ENCODE measurements at places on chromosomes 4 and X.

DNA sequence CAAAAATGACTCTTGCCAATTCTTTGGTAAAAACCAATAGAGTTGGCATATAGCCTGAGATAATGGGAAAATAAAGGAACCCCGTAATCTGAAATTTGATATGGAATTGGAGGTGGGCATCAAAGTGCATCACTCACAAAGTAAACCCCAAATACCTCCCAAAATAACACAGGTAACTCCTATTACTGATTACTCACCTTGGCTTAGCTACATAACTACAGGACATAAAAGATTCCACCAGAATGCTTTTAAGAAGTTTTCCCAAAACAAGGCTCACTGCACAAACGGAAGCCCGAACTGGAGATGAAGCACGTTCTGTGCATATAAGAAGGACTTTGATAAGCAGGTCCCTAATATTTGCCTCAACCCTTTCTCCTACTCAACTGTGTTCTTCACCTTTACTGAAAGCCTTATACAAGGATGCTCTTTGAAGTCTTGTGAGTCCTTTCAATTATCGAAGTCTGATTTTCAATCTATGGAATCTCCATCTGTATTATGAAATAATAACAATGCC lies 14.6 kb upstream of the ANXA10 start:
- no peak for DNase-seq

DNA sequence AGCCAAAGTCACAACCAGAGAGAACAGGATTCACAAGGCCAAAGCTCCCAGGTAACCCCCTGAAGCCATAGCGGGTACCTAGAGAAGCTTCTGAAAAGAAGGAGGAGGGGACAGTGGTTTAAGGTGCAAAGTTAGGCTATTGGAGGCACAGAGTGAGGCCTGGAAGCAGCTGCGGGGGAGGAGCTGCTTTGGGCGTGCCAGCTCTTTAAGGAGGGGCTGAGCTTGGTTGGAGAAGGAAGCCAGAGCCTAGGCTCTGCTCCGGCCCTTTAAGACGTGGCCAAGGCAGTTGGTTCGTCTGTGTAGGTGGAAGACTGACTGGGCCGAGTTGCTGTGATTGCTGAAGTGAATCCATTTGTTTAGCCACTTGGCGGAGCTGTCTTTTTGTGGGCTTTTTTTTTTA lies 1.5 kb downstream of the KLF8 start:
- no peak for DNase-seq

DNA sequence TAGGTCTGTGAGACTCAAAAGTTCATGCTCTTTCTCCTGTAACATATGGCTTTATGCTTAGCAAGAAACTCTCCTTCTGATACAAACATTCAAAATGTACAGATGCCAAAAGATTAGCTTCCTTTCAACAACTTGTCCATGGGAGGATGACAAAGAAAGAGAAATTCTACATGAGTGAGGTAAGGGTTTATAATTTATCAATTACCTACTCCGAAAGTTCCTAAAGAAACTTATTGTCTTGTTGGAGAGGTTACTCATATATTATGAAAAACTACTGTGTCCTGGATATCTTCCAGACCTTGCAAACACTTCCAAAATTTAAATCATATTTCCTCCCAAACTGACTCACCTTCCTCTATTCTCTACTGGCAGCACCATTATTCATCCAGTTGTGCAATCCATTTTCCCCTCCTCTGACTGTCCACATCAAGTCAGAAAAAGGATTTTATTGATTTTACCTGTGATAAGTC lies 65.1 kb downstream of the ENPEP start:
- no peak for DNase-seq

DNA sequence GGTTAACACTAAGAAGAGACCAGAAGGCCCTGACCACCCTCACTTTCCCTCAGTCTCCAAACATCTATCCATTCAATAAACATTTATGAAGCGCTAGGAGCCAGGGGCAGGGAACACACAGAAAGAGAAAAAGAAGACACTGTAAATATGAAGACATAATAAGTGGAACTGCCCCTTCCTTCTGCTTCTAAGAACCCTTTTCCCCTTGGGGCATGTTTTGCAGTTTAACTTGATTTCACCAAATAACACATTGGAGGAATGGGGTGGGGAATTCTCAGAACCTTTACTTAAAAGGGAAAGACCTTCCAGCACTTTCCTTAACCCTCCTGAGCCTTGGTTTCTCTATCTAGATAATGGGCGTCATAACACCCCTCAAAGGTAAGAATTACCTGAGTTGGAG lies 42.3 kb downstream of the RBM47 start:
- DNase-seq = no peak

DNA sequence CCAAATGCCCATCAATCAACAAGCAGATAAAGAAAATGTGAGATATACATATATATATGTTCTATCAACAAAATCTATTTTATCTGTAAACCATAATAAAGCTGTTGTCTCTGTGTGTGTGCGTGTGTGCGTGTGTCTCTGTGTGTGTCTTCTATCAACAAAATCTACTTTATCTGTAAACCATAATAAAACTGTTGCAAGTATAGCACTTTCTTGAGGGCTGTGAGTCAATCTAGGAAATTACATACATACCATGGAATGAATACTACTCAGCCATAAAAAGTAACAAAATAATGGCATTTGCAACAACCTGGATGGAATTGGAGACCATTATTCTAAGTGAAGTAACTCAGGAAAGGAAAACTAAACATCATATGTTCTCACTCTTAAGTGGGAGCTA lies 12.5 kb upstream of the PLK4 start:
- no peak for DNase-seq

- no peak for DNase-seq
These were observed 101.5 kb downstream of the DHX15 start for GRCh38 chr4:24482871-24483270.

DNA sequence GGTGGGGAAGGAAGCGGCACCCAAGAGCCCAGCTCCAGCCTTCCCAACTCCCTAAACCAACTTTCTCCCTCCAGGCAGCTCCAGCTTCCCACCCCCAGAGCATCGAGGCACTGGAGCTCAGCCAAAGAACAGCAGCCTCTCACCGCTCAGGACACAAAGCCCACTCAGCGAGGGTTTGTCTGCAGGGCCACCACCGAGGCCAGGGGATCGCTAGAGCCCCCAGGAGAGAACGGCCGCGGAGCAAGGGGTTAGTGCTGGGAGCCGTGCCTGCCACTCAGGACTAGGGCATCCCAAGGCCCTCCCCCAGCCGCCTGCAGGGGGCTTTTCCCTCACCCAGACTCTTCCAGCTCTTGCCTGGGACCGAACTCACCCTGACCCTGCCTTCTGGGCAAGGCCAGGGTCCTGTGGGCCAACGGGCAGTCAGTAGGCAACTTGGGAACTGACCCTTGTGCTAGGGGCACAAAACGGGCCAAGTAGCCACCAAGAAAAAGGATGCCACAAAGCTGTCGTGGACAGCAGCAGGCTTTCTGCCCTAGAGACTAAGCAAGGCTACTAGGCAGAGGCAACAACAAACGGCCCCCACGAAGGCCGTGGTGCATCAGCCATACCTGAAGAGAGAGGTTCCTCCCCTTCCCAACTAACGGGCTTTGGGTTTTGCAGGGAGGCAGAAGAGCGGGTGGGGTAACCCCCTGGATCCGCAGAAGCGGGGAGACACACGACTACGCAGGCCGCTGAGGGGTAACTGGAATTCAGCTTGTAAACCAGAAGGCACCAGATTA lies 2.3 kb downstream of the HCFC1 start:
- no peak for DNase-seq

DNA sequence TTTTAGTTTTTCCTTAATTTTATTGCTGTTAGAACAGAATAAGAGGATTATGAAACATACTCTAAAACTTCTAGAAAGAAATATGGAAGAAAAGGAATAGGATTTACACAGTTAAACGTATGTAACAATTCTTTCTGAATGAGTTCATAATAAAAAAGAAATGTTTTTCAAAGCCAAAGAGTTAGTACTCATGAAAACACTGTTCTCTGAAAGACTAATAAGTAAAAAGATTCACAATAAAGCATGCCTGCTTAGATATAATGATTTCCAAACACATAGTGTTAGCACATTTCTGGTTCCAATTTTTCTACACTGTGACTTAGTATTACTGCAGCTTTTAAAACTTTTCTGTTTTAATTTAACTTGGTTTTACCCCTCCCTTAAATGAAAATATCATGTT lies 49.8 kb upstream of the PRSS48 start:
- DNase-seq = no peak

GRCh38 chr4:8403976-8404375 lies 36.5 kb downstream of the ACOX3 start:
- DNase-seq = no peak

DNA sequence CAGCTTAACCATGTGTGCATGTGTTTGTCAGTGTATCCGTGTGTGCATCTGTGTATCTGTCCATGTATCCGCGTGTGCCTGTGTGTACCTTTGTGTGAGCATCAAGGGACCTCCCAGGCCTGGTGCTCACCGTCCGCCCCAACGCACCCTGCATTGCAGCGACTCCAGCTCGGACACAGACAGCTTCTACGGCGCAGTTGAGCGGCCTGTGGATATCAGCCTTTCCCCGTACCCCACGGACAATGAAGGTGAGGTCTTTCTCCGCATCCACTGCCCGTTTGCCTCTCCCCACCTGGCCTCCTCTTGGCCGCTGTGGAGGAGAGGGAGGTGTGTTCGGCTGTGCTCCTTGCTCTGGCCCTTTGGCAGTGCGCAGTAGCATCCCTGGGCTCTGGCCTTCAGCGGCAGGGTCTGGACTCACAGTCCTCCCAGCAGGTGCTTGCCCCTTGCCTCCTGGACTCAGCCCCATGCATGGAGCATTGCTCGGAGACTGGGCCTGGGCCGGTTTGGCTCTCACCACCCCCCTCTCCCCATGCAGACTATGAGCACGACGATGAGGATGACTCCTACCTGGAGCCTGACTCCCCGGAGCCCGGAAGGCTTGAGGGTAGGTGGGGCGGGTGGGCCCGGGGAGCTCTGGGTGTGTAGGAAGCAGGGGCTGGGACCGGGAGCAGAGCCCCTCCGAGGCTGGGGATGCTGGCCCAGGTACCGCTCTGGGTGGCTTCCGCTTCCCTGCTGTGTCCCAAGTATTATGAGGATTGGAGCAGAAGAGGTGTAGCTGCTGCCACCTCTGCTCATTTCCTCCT lies 16.4 kb upstream of the ADD1 start:
- no peak for DNase-seq

DNA sequence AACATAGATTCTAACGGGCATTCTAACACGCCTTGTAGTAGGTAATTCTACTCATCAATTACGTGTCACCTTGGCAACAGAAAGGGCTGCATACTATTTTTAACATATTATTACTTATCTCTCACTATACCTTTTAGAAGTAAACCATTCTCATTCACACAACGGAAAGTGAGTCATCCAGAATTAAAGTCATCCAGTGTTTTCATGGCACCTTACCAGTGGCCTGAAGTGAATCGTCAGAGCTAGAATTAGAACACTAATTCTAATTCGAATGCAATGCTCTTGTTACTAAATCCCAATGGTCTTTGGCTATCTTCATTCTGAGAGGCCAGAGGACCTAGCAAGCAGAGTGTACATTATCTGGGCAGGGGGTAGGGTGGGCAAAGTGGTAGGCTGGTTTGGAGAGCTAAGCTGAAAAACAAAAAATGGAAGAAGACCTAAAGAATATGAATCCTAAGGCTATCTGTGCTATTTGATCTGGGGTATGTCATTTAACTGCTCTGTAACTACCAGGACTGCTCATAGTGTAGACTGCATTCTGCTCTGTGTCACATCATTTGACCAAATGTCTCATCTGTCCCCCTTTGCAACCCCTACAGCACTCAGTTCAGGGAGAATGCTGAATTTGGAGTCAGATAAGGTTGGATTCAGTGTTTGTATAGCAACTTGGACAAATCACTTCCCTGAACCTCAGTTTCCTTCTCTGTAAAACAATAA lies 96.5 kb downstream of the HDAC8 start:
- no peak for DNase-seq

GRCh38 chr4:122894827-122895226 lies 27.6 kb downstream of the NUDT6 start:
- no peak for DNase-seq

DNA sequence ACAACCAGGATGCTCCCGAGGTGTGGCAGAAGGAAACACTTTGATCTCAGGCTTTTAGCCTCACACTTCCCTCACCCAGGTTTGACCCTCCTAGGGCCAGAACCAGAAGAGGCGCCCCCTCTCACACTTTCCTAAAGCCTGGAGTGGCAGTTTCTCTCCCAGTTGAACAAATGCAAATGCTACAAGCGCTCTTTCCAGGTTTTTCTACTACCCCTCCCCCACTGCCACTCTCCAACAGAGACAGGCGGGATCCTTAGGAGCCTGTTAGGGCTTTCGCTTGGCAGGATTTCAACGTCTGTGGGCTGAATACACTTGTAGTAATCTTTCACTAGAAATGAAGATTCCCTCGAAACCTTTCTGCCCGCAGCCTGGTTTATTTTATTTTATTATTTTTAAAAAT lies 2.4 kb downstream of the TSC22D3 start:
- DNase-seq = no peak

GRCh38 chrX:155389634-155390033 lies 7.7 kb downstream of the F8A2 start:
- no peak for DNase-seq

- no peak for DNase-seq
These were observed 151.2 kb upstream of the SLC4A4 start for GRCh38 chr4:71187404-71188155.
